Hypothalamus (tissue), 51 donors: ENCODE measurements at places on chromosomes 1 and 21.

DNA sequence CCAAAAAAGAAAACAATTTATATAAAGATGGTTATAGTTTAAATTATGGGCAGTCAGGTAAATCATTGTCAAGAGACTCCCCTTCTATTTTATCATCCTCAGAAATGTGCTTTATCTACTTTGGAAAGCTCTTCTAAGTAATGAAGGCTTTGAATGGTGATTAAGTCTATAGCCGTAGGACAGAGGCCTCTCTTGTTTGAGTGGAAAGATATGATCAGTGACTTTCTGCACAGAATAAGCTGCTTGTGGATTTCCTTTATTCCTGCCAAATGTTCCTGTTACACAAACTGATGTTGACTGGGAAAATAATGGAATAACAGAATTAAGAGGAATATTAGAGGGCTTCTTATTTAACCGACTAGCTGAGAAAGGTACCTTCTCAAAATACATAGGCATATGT is 174.6 kb upstream of the IVNS1ABP start:
- DNase-seq = no peak

GRCh38 chr1:163570071-163570470 is 248.3 kb downstream of the NUF2 start:
- DNase-seq = no peak

DNA sequence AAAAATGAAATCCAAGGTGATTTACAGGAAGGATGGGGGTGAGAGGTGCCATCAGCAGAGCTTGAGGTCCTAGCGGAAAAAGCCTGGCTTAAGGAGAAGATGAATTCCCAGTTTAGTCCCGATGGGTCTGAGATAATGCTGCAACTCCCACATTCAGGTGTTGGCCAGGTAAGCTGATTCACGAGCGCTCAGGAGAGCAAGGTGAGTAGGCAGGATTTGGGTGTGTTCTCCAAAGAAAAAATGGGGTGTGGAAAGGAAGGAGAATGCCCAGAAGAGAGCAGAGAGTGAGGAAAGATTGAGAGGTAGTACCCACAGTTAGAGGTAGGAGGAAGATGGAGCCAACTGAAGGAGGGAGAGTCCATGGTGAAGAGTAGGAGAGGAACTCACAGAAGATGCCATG is 12.5 kb downstream of the RIMS3 start:
- no peak for DNase-seq

DNA sequence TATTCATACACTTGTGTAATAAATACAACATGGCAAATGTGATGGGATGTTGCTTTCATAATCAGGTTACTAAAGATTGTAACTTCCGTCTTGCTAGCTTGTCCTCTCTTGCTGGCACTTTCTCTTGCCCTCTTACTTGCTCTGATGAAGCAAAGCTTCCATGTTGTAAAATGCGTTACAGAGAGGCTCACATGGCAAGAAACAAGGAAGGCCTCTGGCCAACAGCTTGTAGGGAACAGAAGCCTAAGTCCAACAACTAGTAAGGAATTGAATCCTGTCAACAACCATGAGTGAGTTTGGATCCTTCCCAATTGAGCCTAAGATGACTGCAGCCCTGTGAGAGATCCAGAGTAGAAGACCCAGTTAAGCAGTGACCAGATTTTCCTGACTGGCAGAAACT is 15.4 kb downstream of the TMED5 start:
- DNase-seq = no peak

- DNase-seq = no peak
Measured at GRCh38 chr1:56754708-56755479, 64.3 kb downstream of the FYB2 start.

GRCh38 chr1:225977937-225978748 is 21.0 kb downstream of the SDE2 start:
- no peak for DNase-seq

DNA sequence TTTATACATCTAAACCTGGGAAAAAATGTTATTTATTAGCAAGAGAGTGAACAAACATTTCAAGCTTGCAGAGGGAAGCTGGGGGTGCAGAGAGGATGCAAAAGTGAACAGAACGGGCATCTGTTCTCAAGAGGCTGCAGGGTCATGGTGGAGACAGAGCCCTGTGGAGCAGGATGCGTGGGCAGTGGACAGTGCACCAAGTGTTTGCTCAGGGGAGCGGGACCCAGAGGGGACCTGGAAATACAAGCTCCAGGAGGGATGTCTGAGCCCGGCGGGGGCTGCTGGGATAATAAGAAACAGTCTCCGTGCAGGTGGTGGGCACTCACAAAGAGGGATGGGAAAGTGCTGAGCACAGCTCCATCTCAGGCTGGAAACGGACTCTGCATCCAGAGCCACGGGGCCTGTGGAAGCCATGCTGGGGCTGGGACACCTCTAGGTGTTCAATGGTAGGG is 105.3 kb upstream of the SLC45A1 start:
- DNase-seq = no peak

DNA sequence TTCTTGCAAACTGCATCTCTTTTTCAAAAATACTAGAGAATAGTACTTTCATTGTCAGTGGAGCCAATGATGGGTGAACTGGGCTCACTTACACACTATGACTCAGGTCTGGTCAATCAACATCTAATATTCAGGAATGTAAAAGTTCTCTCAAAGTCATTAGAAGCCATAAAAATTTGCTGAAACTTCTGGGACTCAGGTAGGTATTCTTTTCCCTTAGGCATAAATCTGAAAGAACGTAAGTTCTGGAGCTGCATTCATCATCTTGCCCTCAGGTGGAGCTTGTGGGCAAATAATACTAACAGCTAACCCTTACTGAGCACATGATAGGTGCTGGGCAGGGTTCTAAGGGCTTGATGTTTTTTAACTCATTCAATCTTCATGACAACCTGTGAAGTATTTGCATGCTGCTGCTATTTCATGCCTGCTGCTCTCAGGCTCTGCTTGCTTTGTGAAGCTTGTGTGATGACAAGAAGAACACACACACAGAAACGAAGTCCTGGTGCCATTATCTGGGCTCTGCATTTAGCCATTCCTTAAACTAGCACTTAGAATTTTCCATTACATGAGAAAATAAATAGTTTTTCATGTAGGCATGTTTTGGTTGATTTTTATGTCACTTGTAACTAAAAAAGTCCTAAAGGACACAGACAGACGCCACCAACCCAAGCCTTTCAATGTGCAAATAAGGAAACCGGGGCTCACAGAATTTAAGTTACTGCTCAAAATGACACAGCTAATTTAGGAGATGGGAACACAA is 394.2 kb upstream of the LYPLAL1 start:
- DNase-seq = no peak

GRCh38 chr1:109395602-109396512 is 1.9 kb downstream of the SORT1 start:
- no peak for DNase-seq

GRCh38 chr1:167812972-167813371 is 91.2 kb downstream of the MPZL1 start:
- no peak for DNase-seq

DNA sequence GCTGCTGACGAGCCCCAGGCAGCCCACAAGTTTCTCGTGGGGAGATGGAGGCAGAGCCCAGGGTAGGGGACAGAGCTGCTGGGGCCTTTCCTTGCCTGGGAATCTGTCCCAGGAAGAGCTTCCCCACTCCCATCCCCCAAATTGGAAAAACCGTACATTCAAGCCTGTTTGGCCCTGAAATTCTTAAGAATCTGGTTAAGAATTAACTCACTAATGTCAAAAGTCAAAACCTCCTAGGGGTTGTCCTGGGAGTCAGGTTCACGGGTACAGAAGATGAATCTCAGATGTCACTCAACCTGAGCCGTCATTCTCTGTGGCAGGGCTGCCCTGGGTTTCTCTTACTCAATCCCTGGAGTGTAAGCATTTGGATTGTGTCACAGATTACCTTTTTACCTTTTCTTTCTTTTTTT is 8.4 kb downstream of the C1orf115 start:
- DNase-seq = no peak

- no peak for DNase-seq
Measured at GRCh38 chr21:46207006-46207919, 21.3 kb downstream of the LSS start.

GRCh38 chr1:43936431-43937151 is 3.0 kb downstream of the ARTN start:
- no peak for DNase-seq

DNA sequence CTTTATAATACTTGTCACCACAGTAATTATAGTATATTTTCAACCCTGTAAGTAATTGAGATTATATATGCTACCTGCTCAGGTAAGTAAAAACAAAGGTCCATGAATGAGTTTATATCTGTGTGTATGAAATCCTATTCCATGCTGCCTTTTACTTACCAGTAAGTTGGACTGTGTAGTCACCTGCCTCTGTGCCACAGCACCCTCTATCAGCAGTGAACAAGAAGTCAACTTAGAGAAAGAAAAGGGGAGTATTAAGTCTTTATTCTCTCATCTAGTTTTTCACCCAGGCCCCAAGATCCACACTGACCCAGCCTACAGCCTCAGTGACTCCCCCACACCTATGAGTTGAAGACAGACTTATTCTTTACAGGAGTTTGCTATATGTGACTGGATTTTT is 36.9 kb upstream of the IFI16 start:
- no peak for DNase-seq

- DNase-seq = no peak
Measured at GRCh38 chr1:57530206-57530910, 106.5 kb upstream of the DAB1 start.

- no peak for DNase-seq
Measured at GRCh38 chr1:225610539-225610938, 42.4 kb downstream of the ENAH start.

- no peak for DNase-seq
Measured at GRCh38 chr1:226486161-226486560, 62.4 kb upstream of the STUM start.

DNA sequence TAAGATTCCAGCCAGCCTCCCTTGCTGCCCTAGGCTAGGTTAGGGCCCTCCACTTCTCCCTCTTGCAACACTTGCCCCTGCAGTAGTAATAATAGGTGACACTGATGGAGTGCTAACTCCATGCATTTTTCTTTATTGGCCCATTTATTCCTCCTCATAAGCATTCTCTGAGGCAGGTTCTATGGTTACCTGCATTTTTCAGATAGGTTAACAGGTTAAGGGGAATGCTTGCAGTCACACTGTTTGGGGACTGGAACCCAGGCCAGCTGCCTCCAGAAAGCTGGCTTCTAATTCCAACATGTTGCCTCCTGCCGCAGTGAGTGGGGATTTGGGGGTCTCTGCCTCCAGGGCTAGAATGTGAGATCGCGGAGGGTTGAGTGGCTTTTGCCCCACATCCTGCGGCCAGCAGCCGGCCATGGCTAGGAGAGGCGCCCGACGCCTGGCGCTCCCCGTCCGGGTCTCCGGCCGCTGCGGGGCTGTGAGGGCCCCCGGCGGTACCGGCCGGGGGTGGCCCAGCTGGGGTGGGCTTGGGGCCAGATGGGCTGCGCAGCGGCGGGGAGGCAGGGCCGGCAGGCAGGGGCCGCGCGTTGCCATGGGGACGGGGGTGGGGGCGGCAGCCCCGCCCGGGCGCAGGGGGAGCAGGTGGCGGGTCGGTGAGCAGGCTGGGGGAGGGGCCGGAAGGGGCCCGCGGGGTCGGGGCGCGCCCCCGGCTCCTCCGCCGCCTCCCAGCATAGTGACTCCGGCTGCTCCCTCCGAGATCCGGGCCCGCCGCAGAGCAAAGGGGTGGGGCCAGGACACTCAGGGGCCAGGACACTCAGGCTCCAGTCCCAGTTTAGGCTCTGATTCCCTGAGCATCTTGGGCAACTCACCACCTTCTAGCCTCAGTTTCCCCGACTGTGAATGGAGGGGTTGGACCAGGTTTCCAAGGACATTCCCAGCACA is 68.4 kb upstream of the SSBP3 start:
- DNase-seq = no peak

- no peak for DNase-seq
Measured at GRCh38 chr21:39007532-39007931, 175.7 kb downstream of the PSMG1 start.

DNA sequence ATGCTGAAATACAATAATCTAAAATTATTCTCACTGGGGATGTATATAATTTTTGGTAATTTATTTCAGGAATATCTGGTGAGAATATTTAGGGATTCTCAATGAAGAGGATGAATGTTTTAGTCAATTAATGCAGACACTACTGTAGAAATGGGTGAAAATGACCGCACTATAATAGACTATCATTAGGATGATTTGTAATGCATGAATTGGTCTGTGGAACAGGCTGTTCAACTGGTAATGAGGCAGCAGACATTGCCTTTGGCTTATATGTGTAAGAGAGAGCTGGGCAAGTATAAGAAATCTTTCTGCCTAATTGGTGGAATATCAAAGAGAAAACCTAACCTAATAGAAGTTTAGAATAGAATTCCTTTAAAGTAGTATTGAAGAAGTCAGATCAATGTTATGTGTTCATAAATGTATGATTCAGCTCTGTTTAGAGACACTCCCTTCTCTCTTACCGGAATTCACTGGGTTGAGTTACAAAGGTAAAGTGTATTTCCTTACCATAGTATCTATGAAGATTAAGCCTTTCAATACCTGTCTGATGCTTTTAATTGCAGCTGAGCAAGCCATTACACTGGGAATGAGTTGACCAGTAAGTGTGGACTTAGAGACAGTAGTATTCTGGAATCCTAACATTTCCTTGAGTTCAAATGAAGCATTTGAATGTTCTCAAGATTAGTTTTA is 274.5 kb downstream of the S1PR1 start:
- DNase-seq = no peak
